ENCODE measurements at places on chromosomes 1 and 21.
A peak's percentile ranks its signal among the peaks of the same experiment; 100 is the strongest.

GRCh38 chr21:25571726-25572121, 35.6 kb downstream of the MRPL39 start:
- no peak for DNase-seq

DNA sequence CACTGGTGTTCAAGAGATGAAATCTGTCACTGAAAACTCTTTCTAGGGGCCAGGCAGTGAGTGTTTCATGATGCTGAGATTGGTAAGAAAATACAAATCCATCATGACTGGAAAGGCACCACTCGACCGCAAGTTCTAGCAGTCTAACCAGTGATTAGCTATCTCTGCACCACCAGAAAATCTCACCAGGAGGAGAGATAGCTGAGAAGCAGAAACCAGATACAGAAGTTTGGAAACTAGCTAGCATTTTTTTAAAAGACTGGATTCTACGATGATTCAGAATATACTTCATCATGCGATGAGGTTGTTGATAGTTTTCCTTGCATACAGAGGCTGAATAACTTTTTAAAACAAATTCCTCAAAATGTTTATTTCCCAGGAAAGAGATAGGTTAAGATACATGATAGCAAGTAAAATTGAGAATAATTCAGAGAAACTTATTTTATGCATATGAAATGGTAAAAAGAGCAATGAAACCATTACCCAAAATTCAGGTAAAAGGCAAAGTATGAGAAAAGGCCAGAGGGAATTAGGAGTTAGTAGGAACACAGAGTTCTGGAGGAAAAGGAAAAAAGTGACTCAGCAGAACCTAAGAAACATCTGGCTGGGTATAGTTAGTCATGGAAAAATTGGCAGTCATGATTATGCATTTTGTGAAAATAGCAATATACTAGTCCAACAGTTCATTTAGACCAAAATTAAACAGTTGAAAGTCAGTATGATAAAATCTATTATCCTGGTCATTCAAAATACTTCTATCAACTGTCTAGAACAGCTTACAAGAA, 3.3 kb upstream of the F3 start:
- DNase-seq = peak; percentile 58

- peak; percentile 74 for DNase-seq
Observed at GRCh38 chr1:51189421-51190073, 46.5 kb upstream of the RNF11 start.

DNA sequence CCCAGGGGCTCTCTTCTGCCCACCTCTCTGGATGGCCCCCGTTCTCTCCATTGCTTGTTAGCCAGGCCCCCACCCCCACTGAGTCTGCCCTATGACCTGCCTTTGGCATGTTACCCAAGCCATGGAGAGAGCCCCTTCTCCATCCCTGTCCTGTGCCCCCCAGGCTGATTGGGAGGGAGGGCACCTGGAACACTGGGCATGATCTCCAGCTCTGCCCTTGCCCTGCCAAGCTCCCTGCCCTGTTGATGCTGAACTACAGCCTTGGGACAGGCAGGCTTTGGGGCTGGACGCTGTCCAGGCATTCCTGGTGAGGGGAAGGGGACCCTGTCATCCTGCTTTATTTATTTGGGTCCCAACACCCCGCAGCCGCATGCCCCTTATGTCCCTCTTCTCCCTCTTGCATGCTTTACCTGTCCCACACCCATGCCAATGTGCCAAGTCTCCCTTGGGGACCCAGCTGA, 10.7 kb downstream of the TRIM46 start:
- no peak for DNase-seq

DNA sequence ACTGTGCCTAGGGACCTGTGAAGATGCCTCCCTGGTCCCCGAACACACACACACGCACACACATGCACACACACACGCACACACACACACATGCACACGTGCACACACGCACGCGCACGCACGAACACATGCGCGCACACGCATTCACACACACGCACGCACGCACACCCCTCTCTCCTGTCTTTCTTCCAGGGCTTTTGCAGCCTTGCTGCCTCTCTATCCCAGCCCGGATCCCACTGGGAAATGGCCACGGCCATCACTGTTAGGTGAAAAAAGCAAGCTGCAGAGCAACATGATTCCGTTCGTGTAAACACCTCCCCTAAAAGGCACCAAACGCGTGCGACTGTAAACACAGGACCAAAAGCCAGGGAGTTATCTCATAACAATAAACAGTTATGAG, 39.7 kb downstream of the NKAIN1 start:
- no peak for DNase-seq

- DNase-seq = peak; percentile 33
Observed at GRCh38 chr1:63116016-63116415, 206.4 kb upstream of the FOXD3 start.

- no peak for DNase-seq
Observed at GRCh38 chr1:167927046-167927754, 9.3 kb upstream of the DCAF6 start.

DNA sequence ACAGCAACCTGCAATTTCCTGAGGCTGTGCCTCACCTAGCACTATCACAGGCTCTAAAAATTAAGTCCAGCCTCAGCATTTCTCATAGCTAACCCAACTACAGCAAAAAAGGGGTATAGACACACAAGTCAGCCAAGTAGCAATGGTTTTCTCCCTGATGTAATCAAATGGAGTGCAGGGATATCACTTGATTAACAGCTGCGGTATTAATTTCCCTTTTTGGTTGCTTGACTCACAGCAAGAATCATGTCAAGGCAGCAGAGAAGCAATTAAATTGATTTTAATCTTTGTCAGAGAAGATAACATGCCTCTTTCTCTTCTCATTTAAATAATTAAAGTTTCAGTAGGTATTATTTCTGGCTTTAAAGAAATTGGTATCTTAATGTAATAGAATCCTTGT, 278.9 kb downstream of the RWDD3 start:
- DNase-seq = no peak

DNA sequence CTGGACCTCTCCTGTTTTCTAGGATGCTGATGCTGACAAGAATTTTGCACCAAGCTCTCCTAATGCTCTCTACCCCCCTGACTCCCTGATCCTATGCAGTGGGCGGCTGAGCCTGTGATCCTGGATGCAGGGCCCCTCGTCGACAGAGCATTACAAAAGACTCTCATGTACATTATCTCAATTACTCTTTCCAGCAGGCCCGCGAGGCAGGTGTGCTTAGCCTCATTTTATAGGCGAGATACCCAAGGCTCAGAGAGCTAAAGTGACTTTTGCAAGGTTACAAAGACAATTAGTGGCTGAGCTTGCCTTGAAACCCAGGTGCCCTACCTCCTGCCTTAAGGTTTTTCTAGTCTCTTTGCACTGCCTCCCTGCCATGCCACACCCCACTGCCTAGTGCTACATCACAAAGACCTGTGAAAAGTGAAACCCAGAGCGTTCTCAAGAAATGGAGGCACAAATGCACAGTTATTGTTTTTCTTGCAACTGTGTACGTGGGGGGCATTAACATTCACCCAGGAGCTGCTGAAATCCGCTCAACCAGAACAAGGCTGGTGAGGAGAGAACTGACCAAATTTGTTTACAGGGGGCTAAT, 10.0 kb upstream of the C8A start:
- DNase-seq = no peak

DNA sequence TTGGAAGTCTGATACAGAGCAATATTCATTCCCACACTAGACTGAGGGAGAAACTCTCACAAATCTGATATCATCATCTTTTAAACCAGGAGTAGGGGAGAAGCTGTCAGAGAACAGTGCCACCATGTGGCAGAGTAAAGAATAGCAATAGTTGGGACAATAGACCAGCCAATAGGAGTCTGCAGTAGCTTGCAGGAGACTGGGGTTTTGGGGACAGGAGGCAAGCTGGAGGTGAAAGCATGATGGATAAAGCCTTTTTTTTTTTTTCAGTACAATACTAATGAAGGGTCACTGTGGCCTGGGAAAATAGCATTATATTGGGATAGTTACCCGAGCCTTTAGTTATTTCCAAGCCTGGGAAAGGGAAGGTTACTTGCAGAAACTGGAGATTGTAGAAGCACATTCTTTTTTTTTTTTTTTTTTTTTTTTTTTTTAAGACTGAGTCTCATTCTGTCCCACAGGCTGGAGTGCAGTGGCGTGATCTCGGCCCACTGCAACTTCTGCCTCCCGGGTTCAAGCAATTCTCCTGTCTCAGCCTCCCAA, 120.7 kb downstream of the S1PR1 start:
- peak; percentile 90 for DNase-seq

GRCh38 chr1:103514920-103515503, 10.5 kb upstream of the RNPC3 start:
- DNase-seq = peak; percentile 84

DNA sequence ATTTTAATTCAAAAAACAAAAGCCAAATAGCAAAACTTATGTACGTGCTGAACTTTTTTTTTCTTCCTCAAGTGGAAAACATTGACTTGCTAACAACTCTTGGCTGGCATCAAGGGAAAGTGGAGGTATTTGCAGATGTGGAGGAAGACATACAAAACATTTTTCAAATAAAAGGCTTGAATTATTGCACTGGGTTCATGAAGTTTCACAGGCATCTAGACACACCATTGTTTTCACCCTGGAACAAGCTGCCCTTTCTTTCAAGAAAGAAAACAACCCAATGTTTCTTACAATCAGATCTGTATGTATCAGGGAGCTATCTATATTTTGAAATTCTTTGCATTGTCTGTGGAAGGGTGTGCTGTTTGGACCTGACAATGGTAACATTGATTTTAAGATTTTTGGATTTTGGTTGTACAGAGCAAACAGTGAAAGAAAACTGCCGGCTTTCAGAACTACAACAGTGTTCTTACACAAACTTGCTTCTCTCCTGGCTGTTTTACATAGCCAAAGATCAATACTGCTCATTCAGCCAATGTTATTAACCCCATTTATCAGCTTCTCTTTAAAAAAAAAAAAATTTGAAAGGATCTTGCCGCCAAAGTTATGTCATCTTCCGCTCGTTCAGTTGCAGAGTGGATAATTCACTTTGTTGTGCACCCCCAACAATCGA, 187.7 kb upstream of the FOXD3 start:
- DNase-seq = no peak

GRCh38 chr1:228236744-228237143, 28.9 kb downstream of the OBSCN start:
- peak; percentile 56 for DNase-seq

- no peak for DNase-seq
Observed at GRCh38 chr1:108107658-108108057, 92.5 kb downstream of the SLC25A24 start.

- no peak for DNase-seq
Observed at GRCh38 chr1:146051452-146051851, 29.9 kb upstream of the HJV start.

- peak; percentile 4 for DNase-seq
Observed at GRCh38 chr1:50105433-50105832, 3.3 kb upstream of the ELAVL4 start.

DNA sequence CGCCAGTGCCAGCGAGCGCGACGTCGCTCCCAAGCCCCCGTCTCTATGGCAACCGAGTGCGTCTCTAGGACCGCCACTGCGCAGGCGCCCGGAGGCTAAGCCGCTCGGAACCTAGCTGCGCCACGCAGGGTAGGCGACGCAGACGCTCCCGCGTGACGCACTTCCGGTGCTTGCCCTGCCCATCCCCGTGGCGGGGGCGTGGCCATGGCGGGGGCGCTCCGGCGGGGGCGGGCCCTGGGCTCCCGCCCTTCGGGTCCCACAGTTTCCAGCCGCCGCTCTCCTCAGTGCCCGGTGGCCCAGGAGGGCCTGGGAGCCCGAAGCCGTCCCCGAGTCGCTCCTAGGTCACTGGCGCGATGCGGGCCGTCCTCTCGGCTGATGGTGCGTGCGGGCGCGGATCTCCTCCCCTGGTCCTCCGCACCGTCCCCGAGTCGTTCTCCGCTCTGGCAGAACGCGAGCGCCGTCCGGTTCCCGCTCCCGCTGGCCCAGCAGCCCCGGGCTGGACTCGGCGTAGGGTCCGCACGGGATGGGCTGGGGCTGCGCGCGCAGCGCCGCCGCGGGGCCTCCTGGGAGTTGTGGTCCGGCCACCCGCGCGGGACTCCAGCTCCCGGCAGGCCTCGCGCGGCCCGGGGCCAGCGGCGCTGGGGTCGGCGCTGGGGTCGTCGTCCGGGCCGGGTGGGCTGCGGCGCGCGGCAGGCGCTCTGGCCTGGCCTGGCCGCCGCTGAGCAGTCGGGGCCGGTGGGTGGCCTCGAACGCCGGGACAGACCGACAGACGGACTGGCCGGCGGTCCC, at the start of gene MIB2:
Gene MIB2 (plus strand): TSS at position 245 of the 789 bp plus-strand sequence. CDS start 7,953 bp downstream, outside the sequence.
- peak; percentile 98 for DNase-seq

GRCh38 chr1:226607821-226608220, 59.3 kb downstream of the STUM start:
- no peak for DNase-seq
